NCI-H510A (cell line): ENCODE measurements at places on chromosomes 2 and 18.

- no peak for DNase-seq
These were observed 115.1 kb upstream of the PELI1 start for GRCh38 chr2:64259312-64259711.

DNA sequence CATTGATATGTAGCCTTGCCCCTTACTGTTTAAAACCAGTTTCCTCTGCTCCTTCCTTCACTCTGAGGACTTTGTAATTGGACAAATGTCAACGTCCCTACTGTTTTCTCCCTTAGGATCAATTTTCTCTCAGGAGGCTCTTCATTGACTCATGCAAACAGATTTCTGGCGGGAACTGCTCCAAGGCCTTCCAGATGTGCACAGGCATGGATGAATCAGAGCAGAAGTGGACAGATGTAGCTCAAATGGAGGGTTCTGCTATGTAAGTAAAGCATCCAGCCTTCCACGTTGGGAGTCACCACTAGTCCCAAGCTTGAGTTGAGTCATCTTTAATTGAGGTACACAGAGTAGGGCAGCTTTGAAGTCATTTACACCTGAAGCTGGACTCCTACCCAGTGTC lies 34.1 kb upstream of the ZDBF2 start:
- no peak for DNase-seq

DNA sequence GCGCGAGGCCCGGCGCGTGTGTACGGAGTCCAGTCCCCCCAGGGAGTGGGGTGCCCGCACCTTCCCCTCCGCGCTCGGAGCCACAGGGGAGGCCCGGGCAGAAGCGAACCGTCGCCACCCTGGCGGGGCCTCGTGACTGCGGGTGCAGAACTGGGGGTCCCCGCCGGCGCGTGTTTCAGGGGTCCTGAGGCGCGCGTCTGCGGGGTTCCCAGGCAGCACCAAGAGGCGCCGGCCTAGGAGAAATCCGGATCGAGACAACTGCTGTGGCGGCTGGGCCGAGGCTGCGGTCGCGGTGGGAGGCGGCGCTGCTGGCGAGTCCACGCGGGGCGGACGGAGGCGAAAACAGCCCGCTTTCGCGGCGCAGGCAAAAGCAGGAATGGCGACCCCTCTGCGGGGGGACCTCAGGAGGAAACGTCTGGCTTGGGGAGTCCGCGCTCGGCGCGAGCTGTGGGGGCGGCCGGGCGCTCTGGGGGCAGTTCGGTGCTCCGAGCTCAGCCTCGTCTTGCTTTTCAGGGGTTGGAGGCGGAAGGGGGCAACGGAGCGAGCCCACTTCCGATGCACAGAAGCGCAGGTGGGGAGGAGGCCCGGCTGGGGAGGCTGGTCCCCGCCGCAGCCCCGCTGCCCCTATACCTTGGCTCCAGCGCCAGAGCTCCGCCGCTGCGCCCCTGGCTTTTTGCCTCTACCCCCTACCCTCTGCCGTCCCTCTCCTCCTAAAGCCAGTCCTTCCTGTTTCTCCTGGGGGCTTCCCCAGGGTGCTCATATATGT lies 81.5 kb upstream of the LDLRAD4 start:
- no peak for DNase-seq

GRCh38 chr18:75358928-75359327 lies 68.6 kb downstream of the SMIM21 start:
- DNase-seq = no peak
